ENCODE measurements at places on chromosomes 11 and 22.

- DNase-seq, result no peak
Measured at GRCh38 chr11:61787928-61788491, 4.4 kb downstream of the TMEM258 start.

GRCh38 chr22:11253000-11253511 is 4274.9 kb upstream of the OR11H1 start:
- no peak for DNase-seq

- DNase-seq, result peak; percentile 47
Measured at GRCh38 chr22:41833369-41834004, 582 bp downstream of the SREBF2 start.

DNA sequence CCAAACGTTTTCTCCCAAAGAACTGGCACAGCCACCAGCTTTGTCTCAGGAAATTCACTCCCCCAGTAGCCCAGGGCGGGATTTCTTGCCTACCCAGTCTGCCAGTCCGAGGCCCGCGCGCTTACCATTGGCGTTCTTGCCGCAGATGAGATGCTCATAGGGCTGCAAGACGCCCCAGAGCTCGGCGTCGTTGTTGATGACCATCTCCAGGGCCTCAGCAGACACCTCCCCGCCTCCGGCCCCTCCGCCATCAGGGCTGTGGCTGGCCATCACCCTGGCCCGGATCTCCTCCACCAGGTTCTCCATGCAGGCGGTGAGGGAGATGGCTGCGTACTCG is 1.3 kb downstream of the ABTB2 start:
- no peak for DNase-seq

DNA sequence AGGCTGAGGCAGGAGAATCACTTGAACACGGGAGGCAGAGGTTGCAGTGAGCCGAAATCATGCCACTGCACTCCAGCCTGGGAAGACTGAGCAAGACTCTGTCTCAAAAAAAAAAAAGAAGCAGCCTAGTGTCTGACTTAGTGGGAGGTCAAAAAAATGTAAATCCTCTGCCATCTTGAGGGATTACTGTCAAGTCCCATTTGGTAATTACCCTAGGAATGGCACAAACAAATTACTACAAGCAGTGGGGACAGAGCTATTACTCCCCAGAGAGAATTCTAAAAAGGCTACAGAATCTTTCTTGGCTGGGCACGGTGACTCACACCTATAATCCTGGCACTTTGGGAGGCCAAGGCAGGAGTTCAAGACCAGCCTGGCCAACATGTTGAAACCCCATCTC is 3.8 kb downstream of the SERPING1 start:
- no peak for DNase-seq

DNA sequence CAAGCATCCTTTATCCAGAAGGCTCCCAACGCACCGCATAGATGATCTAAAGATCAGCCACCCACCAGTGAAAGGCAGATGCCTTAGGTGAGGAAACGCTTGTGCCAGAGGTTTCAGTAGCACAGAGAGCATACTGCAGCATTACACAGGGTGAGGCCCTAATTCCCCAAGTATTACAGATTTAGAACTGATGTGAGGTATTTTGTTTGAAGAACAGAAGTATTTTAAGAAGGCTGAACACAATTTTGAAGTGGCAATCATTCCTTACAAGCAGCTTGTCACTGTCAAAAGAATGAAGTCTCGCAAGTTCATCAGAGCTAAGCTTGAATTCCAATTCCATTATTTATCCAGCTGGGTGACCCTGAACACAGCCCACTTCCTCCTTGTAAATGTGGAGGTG is 70.0 kb upstream of the FAT3 start:
- DNase-seq, result no peak

DNA sequence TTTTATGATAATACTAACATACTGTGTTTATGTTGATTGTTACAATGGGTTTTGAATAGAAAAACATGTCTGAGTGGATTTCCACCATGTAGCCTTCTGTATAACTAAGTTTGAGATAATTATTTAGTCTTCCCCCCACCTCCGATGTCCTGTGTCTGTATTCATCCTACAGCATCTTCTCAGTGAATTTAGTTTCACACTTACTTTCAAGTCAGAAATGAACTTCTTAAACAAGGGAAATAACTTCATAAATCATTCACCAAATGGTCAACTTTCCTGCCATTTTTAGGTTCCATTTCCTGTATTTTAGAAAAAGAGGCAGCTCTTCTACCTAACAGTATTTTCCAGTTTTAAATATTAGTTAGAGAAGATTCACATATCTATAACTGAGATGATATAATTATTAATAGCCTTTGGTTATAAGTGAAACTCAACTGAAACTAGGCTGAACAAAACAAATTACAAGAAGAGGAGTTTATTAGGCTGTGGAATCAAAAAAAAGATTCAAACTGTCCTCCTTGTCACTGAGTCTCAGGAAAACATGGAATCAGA is 3.5 kb downstream of the OR51B5 start:
- DNase-seq, result no peak

GRCh38 chr11:106091480-106092123 is 14.1 kb downstream of the AASDHPPT start:
- DNase-seq, result no peak

DNA sequence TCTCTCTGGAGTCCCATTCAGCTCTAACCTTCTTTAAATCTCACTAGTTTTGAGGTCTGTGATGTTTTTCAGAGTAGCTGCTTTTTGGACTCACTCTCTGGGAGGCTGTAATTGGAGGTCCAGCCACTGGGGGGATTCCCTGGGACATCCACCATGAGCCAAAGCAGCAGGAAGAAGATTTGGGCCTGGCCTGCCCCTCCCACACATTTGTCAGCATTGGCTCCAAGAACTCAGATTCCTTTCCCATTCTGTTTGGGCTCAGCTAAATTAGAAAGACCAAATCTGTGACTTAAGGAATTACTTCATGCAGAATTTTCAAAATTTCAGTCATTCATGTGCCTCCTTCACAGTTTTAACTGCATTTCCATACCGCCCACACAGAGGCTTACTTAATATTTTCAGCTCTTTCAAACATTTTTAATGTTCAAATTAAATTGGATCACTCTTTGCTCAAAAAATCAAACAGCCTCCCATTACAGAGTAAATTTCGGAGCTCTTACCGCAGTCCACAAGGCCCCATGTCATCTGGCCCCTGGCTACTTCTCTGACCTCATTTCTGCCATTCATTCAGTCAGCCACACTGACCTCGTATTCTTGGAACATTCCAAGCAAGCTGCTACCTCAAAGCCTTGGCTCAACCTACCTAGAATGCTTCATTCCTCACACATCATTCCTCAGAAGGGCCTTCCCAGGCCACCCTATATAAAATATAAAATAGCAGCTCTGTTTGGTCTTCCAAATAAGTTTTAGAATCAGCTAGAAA is 54.5 kb upstream of the RRAS2 start:
- no peak for DNase-seq

- DNase-seq, result no peak
Measured at GRCh38 chr11:32786811-32787210, 7.7 kb downstream of the CCDC73 start.

- DNase-seq, result no peak
Measured at GRCh38 chr22:33599596-33599995, 320.7 kb downstream of the LARGE1 start.

DNA sequence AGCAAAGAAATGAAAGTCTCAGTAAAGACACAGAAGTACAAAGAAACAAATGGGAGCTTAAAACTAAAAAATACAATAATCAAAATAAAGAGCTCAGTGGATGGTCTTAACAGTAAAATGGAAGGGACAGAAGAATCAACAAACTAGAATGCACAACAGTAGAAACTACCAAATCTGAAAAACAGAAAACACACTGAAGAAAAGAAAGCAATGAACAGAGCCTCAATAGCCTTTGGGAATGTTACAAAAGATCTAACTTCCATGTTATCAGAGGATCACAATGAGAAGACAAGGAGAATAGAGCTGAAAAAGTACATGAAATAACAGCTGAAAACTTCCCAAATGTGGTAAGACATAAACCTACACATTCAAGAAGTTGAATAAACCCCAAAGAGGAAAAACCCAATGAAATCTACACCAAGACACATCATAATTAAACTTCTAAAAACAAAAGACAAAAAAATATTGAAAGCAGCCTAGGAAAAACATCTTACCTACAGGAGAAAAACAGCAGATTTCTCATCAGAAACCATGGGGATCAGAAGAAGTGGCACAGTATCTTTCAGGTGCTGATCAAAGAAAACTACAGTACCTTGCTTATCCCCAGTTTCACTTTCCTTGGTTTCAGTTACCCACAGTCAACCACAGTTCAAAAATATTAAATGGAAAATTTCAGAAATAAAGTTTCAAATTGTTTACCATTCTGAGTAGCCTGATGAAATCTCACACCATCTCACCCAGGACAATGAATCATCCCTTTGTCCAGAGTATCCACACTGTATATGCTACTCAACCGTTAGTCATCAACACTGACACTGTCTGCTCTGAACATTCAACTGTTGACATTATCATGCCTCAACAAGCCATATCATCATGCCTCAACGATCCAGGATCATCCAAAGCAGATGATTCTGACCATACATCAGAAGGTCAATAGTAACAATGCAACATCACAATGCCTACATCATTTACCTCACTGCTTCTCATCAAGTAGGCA is 22.2 kb downstream of the RRAS2 start:
- no peak for DNase-seq

DNA sequence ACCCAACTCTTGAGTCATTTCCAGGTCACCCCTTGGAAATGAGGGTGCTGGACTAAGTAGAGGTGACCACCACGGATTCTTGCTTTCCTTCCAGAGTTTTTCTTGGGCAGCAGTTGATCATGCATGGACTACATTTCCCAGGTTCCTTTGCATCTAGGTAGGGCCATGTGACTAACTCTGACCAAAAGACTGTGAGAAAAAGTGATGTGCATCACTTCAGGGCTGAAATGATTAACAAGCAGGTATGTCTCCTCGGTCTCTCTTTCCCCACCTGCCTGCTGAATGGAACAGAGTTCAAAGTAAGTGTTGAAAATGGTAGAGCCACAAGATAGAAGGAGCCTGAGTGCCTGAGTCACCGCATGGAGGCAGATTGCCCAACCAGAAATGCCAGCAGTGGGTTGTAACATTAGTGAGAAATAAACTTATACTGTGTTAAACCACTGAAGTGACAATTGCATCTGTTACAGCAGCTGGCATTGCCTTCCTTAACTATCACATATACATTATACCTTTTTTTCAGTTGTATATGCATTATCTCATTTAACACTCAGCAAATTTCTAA is 113.5 kb downstream of the MN1 start:
- DNase-seq, result no peak

DNA sequence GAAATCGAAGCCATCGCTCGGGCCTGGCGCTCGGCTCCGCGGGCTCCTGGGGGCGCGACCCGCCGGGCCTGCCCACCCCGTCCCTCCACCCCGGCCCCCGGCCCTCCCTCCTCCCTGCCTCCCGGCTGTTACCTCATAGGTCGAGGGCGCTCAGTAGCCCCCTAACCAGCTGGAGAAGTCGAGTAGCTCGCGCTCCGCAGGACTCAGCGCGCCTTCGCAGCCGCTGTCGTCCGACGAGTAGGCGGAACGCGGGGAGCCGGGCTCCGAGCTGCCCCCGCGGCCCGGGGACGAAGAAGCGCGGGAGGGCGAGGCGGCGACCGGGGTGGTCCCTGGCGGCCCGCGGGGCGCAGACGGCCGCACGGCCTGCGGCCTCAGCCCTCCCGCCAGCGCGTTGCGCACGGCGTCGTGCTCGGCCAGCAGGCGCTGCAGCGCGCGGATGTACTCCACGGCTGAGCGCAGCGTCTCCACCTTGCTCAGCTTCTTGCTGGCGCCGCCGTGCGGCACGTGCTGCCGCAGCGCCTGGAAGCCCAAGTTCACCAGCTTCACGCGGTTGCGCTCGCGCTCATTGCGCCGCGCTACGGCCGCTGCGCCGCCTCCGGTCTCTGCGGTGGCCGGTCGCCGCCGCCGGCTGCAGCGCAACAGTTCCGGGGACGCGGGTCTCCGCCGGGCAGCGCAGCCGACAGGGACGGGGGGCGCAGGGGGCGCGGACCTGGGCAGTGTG is 627 bp downstream of the ASCL2 start:
- DNase-seq, result peak; percentile 41

DNA sequence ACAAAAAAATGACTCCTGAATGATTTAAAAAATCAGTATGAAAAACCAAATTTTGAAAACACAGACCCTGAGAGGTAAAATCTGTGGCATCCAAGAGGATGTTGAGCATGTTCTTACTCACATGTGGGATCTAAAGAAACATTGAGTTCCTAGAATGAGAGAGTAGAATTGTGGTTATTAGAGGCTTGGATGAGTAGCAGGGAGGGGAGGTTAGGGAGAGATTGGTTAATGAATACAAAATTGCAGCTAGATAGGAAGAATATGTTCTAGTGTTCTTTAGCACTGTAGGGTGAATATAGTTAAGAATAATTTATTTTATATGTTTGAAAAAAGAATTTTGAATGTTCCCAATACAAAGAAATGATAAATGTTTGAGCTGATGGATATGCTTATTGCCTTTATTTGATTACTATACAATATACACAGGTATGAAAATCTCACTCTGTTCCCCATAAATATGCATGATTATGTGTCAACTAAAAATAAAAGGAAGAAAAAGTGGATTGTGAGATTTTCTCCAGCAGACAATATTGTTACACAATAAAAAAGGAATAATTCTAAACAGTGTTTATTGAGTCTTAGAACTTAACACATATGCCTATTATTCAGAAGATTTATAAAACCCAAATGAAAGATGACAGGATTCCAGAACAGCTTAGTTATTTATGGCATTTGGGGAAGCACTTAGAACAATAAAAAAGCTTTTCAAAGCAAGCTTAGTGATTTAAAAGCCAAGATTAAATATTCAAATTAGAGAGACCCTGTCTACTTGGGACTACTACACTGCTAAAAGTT is 28.7 kb downstream of the MS4A2 start:
- no peak for DNase-seq

GRCh38 chr11:131770801-131771200 is 400.4 kb downstream of the NTM start:
- no peak for DNase-seq
